Activated T-cell treated with anti-CD3 and anti-CD28 coated beads for 48 hours (primary cell): ENCODE measurements at places on chromosomes 1 and 21.

- DNase-seq = no peak
Measured at GRCh38 chr21:16102113-16102512, 372.3 kb downstream of the USP25 start.

DNA sequence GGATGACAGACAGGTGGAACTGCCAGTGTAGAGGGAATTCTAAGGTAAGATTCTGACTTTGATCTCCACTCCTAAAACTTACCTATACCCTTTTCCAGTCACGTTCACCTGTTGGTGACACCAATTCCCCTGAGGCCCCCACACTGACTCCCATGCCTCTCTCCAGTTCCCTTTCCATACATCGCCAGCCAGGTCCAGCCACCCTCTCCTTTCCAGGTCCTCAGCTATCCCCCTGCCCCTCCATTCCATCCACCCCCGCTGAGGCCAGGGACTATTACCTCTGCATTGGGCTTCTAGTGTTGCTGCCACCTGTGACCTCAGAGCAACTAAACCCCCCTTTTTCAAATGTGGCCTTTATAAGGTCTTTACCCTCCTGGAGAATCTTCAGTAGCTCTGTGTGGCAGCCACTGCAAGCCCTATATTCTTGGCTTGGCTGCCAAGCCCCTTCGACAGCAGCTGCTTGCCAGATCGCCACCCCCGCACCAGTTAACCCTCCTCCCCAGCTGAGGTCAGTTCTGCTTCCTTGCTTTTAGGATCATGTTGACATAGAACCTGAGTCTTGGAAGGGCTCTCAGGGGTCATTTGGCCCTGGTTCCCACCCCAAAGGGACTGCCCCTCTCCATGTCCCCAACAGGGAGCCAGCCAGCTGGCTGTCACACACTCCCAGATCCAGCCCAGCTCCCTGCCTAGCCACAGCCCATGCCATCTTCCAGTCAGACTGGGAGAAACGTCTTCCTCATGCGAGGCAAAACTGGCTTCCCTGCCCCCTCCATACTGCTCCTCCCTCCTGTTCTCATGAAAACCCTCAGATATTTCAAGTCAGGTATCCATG, 14.7 kb downstream of the CSF1 start:
- DNase-seq = no peak

- DNase-seq = no peak
Measured at GRCh38 chr1:88985032-88985431, 7.4 kb downstream of the KYAT3 start.

GRCh38 chr21:45920824-45921600, 60.6 kb upstream of the COL6A1 start:
- no peak for DNase-seq

DNA sequence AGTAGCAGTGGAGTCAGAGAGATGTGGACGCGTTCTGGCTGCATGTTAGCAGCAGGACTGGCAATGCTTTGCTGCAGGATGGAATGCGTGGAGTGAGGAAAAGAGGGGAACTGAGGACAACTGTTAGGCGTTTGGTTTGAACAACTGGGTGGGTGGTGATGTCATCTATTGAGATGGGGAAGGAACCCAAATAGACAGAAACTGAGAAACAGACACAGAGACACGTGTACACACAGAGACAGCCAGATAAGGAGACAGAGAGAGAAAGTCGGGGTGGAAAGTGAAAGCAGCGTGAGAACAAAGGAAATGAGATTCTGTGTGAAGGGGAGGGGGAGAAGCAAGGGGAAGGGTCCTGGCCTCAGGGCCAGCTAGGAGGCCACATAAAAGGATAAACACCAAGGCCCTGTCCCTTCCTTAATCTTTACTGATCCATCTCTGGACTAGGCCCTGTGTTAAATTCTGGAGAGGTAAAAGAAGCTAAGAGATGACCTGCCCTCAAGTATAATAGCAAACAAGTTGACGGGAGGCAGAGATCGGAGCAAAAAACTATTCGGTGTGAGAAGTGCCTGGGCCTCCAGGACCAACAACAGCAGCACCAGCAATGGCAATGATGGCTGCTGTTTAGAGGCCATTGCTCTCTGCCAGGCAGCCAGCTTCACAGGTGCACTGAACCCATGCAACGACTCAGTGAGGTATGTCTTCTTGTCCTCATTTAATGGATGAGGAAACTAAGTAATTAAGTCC, 31.6 kb downstream of the VWA5B1 start:
- DNase-seq = no peak

DNA sequence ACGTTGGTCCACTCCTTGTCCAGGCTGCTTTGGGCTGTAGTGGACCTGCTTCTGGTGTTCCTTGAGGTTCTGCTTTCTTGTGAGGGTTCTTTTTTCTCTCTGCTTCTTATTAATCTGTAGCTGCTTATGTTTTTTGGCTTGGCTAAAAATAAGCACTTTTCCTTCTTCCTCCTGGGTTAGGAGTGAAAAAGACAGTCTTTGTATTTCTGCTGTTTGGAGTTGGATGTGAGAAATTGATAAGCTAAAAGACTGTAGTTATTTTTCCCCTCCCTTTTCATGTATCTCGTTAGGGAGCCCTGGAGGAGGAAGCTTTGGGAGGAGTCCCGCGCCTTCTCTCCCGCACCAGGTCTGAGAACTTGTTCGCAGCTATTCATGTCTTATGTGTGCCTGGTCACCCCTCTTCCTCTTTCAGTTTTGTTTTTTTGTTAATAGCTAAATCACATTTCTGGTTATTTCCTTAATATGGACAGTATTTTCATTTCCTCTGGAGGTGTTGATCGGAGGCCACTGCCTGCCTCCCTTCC, 79.0 kb downstream of the GALNT2 start:
- DNase-seq = no peak

GRCh38 chr1:91901231-91901630, 15.3 kb upstream of the TGFBR3 start:
- no peak for DNase-seq

- no peak for DNase-seq
Measured at GRCh38 chr1:216606047-216606637, 117.1 kb downstream of the ESRRG start.

DNA sequence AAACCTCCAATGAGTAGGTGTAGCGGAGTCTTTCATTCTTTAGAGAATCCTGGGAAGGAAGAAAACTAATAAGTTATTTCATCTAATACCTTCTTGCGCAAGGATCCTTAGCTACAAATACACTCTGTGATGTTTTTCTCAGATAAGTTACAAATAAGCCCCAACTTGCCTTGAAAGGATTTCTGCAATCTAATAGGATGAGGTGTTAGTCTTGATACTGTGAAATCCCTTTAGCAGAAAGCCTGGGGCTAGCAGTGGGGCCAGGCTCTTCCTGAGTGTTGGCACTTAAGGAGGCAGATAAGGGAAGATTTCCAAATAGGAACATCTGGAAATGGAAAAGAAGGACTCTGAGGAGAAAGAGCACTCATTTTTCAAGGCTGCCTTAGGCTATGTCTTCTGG, 168.0 kb upstream of the DAB1 start:
- no peak for DNase-seq

GRCh38 chr1:89065079-89065868, at the start of gene GBP1:
GBP1 (minus strand) TSS chr1:89065208; CDS start chr1:89063234, 1,974 bp downstream.
- DNase-seq = no peak

- no peak for DNase-seq
Measured at GRCh38 chr1:62068416-62068843, 126.2 kb upstream of the L1TD1 start.

DNA sequence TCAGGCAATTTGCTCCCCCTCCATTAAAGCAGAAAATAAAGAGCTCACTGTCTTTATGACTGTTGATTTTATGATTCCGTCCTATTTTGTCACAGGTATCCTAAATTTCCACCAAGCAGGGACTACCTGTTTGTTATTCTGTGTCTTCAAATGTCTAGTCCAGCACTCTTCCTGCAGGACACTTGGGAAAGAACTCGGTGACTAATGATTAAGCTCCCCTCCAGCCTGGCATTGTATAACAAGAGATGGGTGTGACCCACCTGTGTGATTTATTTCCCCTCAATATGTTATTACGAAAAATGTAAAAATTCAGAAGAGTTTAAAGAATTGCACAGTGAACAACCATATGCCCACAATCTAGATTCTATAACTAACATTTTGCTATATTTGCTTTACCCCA, 42.9 kb upstream of the LRRN2 start:
- DNase-seq = no peak

GRCh38 chr1:230277201-230278025, 148.7 kb downstream of the PGBD5 start:
- DNase-seq = no peak

DNA sequence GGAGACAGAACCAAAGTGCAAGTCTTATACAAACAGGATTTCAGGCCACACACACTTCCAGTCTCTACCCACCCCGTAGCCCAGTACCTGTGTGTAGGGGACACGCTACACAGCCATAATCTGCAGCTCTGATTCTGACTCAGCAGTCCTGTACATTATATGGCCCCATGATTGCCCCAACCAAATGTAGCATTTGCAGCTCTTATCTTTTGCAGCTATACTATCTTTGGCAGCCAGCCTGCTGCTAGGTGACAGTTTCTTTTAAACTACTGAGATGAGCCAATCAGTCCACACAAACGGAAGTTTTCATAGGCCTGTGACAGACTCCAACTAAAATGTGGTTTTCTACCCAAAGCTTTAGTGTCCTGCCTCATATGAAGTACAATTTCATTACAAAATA, 259.6 kb upstream of the ST6GALNAC5 start:
- no peak for DNase-seq

DNA sequence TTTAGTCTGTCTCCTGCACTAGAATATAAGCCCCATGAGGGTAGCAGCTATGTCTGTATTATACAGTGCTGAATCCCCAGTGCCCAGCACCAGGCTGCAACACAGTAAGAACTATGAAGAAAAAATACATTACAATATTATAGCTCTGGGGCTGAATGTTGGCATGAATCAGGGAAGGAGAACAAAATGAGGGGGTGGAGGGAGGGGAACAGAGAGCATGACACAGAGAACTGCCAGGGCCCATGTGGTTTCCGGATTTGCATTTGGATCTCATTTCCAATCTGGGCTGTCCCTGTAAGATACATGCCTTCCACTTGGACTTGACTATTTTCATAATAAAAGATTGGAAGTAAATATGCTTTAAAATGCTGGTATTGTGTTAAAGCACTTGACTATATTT, 35.8 kb downstream of the C1orf198 start:
- no peak for DNase-seq

DNA sequence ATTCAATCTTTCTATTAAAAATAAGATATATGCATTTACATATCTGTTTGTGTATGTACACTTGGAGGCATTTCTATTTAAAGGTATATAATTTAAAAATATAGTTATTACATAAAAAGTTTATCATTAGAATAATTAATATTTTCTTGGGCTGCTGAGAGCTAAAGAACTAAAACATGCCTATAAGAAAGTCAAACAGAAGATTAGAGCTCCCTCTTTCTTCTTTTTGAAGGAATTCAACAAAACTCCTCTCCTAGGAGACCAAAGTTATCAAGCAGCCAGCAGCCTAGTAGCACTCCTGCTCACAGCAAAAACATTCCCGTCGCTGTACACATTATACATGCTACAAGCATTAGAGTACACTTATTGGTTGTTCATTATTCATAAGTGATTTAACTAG, 216.4 kb downstream of the VAV3 start:
- DNase-seq = no peak

DNA sequence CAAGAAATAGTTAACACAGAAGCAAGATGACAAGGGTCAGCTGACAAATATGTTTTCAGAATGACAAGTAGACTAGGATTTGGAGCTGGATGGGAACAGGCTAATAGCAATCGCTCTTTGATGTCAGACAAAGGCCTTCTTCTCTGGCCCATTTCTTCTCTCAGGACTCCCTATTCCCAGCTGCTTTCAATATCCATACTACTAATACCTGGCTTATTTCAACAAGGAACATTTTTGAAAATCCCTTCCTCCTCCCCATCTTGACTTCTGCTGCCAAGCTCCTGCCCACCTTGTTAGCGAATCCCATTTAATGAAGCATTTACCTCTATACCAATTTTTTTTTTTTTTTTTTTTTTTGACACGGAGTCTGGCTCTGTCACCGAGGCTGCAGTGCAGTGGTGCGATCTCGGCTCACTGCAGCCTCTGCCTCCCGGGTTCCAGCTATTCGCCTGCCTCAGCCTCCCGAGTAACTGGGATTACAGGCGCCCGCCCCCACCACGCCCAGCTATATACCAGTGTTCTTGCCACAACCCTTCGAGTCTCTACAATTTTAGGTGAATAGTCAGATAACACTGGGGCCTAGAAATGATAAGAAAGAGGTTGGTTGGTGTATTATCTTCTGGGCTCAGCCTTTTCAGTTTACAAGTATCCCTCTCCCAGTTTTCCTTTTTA, 68.4 kb downstream of the MACF1 start:
- DNase-seq = no peak

DNA sequence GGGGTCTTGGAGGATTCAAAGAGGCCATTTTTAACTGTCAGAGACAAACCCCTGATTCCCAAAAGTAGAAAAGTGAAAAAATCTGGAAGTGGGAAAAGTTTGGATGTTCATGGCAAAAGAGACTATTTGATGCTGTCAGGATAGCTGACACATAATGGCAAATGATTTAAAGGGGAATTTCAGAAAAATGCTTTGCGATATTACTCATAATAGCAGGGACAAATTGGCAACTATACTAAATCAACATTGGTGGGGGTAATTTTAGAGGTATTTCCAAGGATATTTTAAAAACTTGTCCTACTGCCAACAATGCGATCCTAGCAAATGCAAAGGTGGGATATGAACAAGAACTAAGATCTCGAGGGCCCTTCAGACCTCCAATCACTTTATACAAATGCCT, 5.3 kb upstream of the GSTM4 start:
- no peak for DNase-seq

DNA sequence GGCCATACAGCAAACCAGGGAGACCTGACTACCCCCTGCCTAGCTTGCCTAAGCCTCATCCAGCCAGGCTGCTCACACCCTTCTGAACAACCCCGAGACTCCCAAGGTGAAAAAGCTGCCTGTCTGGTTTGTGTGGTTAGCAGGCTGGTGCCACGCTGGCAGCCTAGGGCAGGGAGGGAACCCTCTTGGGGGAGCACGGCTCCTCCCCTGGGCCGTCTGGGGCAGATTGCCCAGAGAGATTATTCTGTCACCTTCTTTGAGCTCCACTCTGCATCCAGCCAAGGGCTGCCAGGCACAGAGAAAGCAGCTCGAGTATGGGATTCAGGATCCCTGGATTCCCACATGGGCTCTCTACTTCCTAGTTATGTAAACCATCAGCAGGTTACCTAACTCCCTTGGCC, 27.5 kb upstream of the TCEA3 start:
- peak; percentile 11 for DNase-seq

DNA sequence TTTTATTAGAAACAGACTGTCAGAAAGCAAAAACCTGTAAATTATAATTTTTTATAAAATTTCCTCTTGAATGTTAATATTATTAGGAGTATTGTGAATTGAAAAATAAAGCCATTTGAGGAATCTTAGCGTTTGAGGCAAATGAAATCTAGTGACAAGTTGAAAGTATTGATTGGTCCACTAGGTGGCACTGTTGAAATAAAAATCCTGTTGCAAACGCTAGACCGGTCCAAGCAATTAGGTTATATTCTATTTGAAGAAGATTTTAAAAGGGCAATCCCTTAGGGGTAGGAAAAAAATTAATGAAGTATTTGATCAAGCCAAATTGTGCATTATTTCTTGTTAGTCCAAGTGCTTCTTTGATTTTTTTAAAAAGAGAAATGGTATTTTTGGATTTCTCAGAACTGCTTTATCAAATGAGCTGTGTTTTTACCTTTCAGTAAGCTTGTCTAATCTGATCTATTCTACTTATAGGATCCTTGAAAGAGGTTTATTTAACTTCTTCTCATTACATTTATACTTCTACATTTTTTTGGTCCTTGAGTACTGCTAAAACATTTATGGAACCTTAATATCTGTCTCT, 57.7 kb downstream of the ATG4C start:
- DNase-seq = no peak

- no peak for DNase-seq
Measured at GRCh38 chr1:151813271-151813977, 8.2 kb upstream of the LINGO4 start.

- DNase-seq = no peak
Measured at GRCh38 chr1:24348196-24348595, 29.0 kb downstream of the GRHL3 start.
